ENCODE measurements at places on chromosomes 6 and 20. TPM values are rescaled to one million over a fixed set of nuclear protein-coding genes. Genes with fewer than 3 reads are reported as not detected.

The CALHM4 gene
- not detected for total RNA-seq

The ID1 gene
- 424 TPM for total RNA-seq

The CDSN gene
- not detected for total RNA-seq

The CDYL gene
- 65.6 TPM for total RNA-seq

GRCh38 chr6:169990095-169991030 lies 238.9 kb downstream of the ERMARD start:
- no peak for DNase-seq

DNA sequence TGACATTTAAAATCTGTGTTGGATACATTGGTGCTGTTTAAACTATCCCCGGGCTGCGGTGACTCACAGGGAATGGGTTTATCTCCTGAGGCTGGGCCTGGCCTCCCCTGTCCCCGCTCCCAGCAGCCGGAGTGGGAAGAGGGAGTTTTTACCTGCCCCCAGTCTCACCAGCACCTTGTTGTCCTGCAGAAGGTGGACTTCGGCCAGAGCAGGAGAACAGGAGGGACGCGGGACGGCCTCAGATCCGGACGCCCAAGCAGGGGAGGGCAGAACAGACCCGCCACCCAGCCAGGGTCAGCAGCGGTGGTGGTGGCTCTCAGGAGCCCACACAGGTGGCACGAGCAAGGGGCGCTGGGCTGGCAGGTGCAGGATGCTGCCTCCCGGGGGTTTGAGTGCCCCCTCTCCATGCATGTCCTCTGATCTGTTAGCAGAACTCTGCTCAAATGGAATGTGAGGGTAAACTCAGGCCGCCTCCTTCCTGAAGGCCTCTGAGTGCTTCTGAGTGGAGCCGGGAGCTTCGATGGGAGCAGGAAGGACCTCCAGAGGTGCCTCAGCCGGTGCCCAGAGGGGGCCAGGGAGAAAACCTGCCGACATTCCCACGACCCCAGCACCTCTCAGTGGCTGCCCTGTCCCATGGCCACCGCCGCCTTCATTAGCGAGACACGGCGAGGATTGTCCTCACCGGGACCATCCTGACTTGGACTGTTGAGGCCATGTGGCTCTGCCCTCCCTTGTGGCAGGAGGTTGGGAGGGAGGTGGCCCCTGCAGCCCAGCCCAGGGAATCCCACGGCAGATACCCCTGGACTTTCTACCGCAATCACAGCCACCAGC lies 43.4 kb upstream of the MRGBP start:
- no peak for DNase-seq

DNA sequence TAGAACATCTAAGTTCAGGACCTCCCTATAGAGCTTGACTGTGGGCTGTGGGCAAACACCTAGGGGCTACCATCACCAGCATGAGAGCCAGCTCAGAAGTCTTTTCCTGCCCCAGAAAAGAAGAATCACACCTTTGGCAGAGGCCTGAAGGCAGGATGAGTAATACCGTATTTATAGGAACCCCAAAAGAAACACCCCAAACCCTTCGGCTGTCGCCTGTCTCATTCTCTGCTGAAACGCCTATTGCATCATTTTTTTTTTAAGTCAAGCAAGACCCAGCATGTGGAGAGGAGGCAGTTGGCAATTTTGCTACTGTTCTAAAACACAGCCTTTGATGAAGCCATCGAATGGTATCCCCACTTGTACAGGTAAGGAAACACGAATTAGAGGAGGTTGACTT lies 436.4 kb downstream of the TFAP2A start:
- DNase-seq, result no peak

GRCh38 chr20:757506-757905 lies 10.8 kb downstream of the SLC52A3 start:
- DNase-seq, result no peak
